ENCODE measurements at places on chromosomes 6 and 20. TPM values are rescaled to one million over a fixed set of nuclear protein-coding genes. Genes with fewer than 3 reads are reported as not detected.

DNA sequence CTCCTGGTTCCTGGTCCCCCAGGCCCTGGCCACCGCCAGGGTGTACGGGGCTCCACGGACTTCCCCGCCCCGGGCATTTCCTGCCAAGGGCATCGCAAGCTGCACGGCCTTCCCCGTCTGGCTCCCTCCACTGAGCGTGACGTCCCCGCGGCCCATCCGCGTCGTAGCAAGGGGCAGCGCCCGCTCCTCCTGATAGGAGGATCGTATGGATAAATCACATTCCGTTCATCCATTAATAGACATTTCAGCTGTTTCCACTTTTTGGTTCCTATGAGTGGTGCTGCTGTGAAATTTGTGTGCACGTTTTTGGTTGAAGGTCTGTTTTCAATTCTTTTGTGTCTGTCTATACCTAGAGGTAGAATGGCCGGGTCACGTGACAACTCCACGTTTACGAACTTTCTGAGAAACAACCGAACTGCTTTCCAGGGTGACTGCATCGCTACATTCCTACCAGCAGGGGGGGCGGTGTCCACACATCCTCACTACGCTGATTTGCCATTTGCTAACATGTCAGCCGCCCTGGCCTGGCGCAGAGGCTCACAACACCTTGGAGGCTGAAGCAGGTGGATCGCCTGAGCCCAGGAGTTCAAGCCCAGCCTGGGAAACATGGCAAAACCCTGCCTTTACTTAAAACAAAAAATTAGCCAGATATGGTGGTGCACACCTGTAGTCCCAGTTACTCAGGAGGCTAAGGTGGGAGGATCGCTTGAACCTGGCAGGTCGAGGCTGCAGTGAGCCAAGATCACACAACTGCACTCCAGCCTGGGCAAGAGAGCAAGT lies 37.7 kb downstream of the KCNQ2 start:
- peak; percentile 77 for DNase-seq

GRCh38 chr6:88984152-88984551 lies 20.7 kb upstream of the RNGTT start:
- no peak for DNase-seq

- DNase-seq = peak; percentile 53
Observed at GRCh38 chr6:27078734-27079357, 168.7 kb upstream of the PRSS16 start.

The SAMD10 gene
- total RNA-seq = 5.0 TPM

DNA sequence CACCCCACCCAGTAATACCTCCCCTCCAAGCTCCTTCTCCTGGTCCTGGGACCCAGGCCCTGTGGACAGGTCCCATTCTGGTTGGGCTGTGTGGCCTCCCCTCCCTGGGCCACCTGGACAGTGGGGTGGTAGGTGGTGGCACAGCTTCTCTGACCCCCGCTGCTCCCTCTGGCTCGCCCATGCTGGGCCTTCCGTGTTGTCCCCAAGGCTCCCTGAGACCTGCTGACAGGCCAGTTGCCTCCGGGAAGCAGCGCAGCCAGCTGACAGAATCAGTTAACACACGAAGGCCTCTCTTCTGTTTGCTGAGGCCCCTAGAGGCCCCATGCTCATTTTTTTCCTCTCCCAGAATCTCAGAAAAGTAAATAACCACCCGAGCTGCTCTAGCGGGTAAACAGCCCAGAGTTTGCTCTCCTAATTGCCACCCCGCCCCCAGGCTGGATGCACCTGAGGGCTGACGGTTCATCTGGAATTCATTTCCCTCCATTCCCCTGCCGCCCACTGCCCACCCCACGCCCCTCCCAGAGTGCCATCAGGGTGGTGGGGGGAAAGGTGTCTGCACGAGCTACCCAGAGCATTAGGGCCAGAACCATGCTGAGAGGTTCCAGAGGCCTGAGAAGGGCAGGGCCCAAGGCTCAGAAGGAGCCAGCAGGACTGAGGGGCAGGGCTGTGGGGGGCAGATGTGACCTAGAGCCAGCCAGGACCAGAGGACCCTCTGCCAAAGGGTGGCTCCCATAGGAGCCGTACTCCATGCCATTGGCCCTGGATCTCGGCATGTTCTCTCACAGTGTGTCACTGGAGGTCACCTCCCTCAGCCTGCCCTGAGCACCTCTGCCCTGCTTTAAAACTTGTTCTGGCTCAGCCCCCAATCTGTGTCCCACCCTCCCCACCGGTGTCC lies 157.5 kb downstream of the GRM4 start:
- no peak for DNase-seq

- DNase-seq = no peak
Observed at GRCh38 chr6:89794324-89794723, 25.3 kb downstream of the MDN1 start.

DNA sequence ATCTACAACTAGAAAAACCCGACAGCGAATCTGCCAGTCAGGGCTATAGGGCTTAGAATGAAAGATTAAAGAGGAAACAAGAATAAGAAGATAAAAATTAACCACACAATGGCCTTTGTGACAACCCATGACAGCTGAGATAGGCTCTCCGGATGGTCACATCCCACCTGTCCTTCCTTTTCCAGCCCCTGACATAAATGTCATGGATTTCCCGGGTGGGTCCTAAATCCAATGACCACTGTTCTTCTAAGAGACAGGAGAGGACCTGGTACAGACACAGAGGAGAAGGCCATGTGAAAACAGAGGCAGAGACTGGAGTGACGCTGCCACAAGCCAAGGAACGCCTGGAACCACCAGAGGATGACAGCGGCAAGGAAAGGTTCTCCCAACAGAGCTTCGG lies 41.8 kb downstream of the ATXN1 start:
- no peak for DNase-seq

The GSTA3 gene
- not detected for total RNA-seq

The BPIFB1 gene
- not detected for total RNA-seq

DNA sequence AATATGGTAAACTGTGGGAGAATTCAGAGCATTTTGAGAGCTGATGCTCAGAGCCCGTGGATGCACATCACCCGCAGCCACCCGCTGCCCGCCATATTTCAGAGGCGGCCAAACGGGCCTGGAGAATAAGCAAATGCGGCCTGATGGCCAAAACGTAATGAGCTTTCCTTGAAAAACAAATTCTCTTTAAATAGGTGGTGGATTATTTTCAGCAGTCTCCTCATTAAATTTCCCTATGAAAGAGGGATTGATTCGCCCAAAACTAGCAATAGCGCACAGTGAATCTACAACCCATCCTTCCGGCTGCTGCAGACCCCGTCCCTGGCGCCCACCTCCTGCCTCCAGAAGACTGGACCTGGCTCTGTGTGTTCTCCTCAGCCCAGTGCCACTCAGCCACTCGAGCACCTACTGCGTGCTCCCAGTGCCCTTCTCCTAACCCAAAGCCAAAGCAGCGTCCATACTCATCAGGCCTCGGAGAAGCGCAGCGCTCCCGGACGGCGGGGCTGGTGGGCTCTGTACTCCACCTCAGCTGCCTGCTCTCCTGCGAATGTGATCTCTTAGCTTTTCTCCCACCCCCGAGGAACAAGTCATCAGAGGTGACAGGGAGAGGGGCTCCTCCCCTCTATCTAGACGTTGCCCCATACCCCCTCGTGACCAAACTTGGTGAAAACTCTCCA lies 224.8 kb downstream of the TAF4 start:
- no peak for DNase-seq

- DNase-seq = no peak
Observed at GRCh38 chr6:155352811-155353210, 38.5 kb upstream of the TFB1M start.

GRCh38 chr6:138296381-138296780 lies 78.1 kb upstream of the PBOV1 start:
- no peak for DNase-seq

All from endothelial cell (in vitro differentiated cells).